ENCODE measurements at places on chromosomes 16 and 17.

DNA sequence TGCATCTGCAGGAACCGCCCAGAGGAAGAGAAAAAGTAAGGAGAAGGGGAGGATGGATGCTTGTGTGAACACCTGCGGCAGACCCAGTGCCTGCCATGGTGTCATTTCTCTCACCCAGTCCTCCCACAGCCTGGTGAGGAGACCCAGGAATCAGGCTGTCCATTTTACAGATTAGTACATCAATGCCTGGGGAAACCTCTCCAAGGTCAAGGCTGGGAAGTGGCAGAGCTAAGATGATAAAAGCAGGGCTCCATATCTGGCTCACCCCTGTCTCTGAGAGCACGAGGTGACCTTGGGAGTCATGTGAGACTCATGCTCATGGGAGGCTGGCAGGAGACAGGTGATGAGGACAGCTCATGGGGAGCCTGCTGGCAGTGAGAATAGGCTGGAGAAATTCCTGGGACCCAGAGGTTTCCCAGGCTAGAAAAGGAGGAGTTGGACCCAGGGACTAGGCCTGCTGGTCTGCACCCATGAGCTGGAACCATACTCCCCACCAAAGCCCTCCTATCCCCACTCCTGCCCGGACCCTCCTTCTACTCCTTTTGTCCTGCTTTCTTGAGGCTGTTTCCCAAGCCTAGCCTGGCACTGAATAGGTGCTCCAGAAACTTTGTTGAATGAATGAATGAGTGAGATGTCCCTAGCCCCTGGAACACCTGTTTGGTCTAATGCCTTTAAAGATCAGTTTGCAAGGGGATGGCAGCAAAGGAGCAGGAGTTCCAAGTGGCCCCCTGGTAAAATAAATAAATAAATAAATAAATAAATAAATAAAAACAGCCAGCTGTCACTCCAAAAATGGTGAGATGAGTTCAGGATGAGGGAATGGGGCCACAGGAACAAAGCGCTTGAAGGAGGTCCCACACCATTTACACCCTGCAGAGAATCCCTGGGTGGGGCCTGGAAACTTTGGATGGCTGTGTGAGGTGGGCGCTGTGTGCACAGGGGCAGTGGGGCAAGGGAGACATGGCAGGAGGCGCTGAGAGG, 1.6 kb downstream of the ZNF629 start:
- DNase-seq = no peak

DNA sequence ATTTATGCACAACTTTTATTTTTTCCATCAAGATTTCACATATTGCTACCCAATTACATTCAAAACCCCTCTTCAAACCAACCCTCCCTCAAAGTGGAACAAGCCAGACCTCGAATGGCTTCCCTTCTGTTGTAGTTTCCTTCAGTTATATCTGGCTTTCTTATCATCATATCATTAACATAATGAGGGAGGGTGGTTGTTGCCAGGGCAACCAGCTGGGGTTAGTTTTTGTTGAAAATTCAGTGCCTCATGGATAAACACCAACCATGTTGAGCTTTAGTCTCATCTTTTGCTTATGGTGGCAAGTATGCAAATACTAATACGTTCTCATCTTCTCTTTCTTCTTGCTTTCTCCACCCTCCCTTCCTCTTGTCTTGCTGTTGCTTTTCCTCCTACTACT, 359.7 kb downstream of the CDH11 start:
- no peak for DNase-seq

DNA sequence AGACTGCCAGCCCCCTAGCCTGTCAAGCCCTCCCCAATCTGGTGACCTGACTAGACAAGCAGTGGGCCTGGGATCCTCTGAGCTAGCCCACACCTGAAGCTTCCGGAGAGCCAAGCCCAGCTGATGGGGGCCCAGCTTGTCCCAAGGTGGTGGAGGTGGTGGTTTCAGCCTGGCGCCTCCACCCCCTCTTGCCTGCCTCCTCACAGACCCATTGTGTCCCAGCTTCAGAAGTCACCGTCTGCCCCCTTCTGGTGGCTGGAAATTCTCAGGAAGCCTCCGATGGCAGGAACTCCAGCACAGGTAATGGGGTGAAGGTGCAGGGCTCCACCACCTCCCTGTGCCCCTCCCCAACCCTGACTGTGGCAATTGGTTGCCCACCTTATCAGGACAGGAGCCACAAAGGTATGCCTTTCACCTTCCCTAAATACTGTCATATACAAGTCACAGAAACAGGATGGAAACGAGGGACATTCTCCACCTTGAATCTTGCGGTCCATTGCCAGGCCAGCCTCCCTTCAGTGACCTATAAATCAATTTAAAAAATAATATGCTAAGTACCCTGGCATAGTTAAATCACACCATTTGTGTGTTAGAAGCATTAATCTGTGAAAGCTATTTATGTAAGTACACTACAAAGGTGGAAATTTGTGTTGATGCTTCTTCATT, 66.0 kb upstream of the ZNF423 start:
- DNase-seq = no peak

DNA sequence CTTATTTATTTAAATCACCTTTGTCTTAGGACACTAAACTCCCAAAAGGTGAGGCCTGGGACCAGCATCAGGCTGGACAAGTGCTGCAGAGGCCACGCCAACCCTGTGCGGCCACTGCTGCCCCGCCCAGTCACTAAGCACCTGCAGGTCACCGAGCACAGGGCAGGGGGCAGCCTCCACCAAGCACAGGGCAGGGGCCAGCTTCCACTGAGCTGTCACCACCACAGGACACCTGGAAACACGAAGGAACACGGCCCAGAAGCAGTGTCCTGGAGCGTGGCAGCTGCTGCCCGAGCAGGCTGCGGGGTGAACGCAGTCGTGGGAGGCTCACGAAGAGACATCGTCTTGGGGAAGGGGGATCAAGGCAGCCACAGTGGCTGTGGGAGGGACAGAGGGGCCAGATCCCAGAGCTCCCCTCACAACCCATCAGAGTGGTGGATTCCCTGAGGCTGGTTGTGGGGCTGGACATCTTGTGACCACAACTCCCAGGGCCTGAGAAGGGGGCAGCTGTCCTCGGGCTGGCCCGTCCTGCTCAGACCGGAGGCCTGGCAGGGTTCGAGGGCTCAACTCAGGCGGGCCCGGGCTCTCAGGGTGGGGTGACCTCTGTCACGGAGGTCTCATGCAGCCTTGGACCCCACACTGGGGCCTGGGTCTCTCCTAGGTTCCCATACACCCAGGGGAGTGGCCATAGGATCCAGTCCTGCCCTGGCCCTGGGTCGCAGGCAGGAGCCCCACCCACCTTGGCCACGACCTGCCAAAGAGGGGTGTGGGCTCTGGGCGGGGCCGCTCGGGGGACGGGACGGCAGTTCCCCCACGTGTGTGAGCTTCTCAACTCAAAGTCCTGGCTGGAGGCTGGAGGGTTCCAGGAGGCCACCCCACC, 18.7 kb downstream of the RAB40B start:
- DNase-seq = no peak

Measured in vagina (tissue), 2 donors.